Stimulated activated CD4-positive, alpha-beta T cell treated with anti-CD3 and anti-CD28 coated beads, Interleukin-1b, Interleukin-23, amount 100 ng/mL, for 1 hour (primary cell): ENCODE measurements at places on chromosomes 4 and X.

DNA sequence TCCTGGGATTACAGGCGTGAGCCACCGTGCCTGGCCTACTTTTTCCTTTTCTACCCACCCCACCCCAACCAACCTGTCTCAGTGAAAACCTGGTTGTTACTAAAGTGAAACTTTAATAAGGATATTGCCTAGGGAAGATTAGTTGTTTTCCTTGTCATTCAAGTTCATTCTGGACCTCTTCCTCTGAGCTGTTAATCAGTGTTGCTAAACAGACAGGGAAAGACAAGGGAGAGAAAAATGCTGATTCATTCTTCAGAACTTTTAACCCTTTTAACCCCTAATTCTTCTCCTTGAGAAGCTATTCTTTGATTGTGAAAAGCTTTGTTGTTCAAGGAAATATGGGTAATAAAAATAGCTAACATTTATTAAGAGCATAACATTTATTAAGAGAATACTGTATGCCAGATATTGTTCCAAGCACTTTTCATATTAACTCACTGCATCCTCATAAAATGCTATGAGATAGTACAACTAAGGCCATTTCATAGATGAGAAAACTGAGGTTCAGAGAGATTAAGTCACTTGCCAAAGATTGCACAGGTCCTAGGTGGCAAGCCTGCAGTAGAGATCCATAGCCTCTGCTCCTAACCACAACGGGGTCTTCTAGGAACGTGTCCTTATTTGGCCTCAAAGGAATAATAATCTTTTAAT is 34.8 kb downstream of the OSTC start:
- DNase-seq = no peak

DNA sequence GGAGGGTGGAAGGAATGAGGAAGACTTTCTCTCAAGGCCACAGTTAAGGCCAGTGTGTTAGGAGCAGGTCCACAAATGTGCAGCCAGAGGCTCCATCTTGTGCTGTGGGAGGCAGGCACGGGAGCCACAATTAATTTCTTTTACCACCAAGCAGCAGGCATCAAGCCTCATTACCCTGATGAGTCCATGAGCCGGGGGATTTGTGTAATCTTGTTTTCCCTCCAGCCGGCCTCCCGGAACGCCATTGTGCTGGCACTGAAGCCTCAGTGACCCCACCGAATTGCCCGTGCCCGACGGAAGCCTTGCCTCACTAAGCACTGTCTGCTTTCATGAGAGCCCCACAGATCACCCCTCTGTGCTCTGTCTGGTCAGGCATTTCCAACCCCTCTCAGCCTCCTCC is 154.7 kb upstream of the STX18 start:
- no peak for DNase-seq

DNA sequence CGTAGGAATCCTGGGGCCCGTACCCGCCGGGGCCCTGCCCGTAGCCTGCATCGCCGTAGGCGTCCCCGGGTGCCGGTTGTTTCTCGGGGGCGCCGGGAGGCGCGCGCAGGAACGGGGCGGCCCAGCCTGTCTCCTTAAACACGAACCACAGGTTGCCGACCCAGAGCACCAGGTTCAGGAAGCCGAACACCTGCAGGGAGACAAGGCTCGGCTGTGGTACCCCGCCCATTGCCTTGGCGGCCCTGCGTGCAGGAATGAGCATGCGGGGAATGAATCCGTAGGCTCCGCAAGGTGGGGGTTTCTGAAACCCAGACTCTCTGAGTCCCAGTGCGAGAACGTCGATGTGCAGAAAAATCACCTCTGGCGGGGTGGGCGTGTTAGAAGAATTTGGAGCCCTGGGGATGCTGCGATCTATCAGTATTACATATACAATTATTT is 5.4 kb upstream of the PRICKLE3 start:
- DNase-seq = no peak

DNA sequence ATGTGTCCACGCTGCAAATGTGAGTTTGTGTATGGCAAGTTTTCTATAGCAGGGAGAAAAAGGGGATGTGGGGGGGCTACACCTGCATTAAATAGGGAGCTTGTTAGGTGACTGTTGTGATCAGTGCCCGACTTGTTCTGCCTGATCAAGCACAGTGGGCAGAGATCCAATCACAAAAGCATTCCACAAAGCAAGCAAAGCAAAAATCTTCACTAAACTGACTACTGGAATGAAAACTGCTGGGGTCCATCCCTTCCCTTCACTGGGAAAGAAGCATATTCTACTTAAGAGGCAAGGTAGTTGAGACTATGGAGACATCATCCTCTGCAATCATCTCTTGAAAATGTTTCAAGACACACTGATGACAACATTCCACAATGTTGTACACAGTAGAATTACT is 5.2 kb downstream of the IRS4 start:
- DNase-seq = no peak

DNA sequence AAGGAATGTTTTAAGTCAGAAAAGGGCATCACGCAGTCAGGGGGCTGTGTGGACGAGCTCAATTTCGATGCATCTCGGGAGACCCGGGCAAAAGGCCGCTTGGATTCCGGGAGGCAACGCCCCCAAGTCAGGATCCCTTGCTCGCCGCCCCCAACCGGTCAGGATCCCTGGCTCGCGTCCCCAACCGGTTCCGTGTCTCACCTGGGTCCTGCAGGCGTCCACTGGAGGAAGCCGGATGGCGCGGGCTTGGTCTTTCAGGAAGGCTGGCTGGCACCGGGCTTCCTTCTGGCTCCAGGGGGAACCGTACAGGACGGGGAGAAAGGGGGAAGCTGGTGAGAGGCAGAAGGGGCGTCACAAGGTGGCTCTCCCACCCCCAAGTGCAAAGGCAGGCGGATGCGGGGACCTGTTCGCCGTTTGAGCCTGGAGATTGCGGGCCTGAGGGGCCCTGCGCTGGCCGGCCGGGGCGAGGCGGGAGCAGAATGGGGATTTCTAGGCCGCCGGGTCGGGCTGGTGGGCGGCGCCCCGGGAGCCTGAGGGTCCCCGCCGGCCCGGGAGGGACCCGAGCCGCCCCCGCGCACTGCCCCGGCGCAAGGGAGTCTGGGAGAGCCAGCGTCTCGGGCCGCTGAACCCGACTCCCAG is 84.7 kb downstream of the HPRT1 start:
- DNase-seq = no peak

- no peak for DNase-seq
Measured at GRCh38 chr4:108619372-108620100, 840 bp upstream of the RPL34 start.

DNA sequence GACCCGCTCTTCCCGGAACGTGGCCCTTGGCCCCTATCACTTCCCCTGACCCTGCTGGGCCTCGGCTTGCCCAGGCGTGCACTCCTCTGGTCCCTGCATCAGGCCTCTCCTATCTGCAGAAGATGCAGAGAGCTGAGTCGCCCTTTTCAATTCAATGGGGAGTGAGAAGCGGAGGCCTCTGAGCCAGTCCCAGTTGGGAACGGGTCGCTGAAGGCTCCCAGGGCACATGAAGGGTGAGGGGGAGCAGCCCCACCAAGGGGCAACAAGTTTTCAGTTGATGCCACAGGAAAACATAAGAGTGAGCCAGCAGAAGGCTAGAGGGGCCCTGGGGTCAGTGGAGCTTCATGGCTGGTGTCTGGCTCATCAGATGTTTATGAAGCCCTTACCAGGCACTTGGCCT is 17.1 kb downstream of the PSAPL1 start:
- DNase-seq = no peak

GRCh38 chrX:49712577-49712976 is 16.8 kb upstream of the PAGE1 start:
- no peak for DNase-seq

GRCh38 chrX:29477878-29478277 is 737.5 kb upstream of the MAGEB2 start:
- DNase-seq = no peak

GRCh38 chr4:16294455-16294854 is 68.2 kb upstream of the TAPT1 start:
- DNase-seq = no peak

DNA sequence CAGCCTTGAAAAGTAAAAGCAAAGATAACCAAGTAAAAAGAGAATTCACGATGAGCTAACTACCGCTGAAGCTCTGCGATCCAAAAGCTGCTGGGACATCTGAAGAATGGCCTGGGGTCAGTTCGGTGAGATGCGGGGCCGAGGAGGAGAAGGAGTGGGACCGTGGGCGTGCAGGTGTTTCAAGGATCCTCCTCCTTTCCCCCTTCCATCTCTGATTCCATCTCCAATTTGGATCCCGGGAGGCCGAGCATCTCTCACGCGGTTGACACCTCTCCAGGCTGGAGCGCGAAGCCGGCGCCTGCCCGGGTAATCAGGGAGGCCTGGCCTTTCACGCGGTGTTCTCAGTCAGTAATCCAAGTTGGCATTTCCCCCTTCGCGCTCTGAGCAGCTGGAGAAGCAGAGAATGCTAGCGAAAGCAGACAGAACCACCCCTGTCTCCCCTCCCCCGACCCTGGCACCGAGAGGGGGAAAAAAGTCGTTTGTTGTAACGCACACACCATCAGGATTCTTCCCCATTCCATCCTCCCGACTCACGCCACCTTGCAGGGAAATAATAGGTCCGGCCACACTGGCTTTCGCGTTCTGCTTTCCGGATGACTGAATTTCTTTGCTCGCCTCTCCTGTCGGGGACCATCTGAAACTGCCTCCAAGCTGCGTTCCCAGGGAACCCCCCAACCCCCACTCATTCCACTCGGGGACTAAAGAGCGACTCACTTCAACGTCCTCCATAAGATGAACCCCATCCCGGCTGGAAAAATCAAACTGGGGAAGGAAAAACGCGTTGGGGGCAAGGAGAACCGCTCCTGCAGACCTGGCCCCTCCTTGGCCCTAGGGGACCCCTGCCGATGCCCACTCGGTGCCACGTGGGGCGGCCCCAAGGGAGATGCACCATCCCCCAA is 6.5 kb downstream of the NEUROG2 start:
- no peak for DNase-seq

DNA sequence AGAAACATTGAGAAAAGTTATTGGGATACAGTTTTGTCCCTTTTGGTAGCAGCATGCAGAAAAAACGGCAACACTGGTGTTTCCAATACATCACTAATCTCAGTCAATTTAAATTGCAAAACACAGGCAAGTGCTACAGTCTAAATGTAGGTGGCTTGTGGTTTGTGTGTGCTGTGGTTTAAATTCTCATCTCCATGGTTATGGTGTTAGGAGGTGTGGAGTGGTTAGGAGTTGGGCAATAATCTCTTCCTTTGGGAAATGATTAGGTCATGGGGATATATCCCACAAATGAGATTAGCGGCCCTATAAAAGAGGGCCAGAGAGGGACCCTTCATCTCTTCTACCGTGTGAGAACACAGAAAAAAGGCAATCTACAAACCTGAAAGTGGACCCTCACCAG is 1344.3 kb downstream of the ADGRL3 start:
- DNase-seq = no peak
